ENCODE measurements at places on chromosomes 6 and 20. TPM values are rescaled to one million over a fixed set of nuclear protein-coding genes. Genes with fewer than 3 reads are reported as not detected.

The HLA-DRB5 gene
- total RNA-seq: not detected

The VSX1 gene
- total RNA-seq: not detected

The RIMS4 gene
- total RNA-seq: not detected

The OR2H2 gene
- total RNA-seq: not detected

The KCTD20 gene
- total RNA-seq: 68.0 TPM

The RIMS1 gene
- 2.1 TPM for total RNA-seq

The DST gene
- total RNA-seq: 348 TPM

The GABRR1 gene
- total RNA-seq: not detected

The FUT9 gene
- not detected for total RNA-seq

The LINC00237 gene
- total RNA-seq: not detected

The BPIFB1 gene
- total RNA-seq: not detected

The SOX12 gene
- 23.1 TPM for total RNA-seq

The AKIRIN2 gene
- 51.4 TPM for total RNA-seq

The PRDM13 gene
- not detected for total RNA-seq

The CCR6 gene
- total RNA-seq: not detected

DNA sequence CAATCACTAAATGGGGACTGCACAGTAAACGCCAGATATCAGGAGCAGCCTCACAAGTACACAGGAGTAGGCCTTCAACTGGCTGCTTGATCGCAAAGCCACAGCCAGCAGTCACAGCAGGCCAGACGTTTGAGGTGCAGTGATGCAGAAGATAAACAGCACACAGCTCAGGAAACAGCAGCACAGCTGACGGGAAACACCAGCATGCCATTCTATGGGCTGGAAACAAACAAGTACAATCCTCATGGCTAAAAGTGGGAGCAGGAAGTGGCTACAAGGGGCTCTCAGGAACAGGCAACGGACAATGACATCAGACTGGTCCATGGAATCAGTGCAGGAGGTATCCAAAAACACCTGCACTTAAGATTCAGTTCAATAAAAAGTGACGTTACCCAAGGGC lies 111.0 kb downstream of the DTNBP1 start:
- DNase-seq: no peak

- DNase-seq: no peak
Measured at GRCh38 chr20:848193-848592, 14.7 kb downstream of the FAM110A start.

DNA sequence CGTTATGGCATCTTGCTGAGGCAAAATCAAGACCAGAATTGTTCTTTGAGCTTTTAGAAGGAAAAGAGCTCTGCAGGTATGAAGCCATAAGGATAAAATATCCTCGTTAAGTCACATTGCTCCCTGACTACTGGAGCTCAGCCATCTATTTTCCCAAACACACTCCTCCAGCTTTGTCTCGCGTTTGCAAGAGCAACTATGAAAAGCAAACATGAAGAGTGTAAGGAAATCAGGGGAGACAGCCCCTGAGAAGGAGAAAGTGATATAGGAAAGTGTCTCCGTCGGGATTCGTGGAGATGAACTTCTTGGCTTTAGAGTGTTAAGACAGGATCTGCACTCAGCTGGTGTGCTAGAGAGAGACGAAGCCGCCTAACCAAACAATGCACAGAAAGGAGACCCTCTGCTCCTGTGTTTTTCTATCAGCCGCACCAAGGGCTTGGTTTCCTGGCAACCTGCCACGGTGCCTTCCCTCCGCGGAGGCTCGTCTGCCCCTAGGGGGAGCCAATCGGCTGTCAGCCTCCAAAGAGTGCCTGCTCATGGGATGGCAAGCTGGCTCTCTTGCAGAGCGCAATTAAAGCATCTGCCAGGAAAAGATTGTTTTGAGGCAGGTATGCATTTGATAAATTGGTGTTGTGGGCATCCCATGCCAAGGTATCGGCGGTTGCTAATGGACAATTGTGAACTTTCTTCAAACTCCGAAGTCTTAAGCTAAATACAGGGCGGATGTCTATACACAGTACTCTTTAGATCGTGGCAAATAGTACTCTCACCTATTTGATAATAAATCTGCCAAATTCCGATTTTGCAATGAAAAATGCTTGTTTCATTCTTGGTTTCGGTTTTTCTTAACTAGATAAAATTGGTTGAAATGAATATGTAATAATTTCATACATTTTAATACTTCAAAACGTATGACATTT lies 603.2 kb downstream of the RNF144B start:
- DNase-seq: peak; percentile 1

DNA sequence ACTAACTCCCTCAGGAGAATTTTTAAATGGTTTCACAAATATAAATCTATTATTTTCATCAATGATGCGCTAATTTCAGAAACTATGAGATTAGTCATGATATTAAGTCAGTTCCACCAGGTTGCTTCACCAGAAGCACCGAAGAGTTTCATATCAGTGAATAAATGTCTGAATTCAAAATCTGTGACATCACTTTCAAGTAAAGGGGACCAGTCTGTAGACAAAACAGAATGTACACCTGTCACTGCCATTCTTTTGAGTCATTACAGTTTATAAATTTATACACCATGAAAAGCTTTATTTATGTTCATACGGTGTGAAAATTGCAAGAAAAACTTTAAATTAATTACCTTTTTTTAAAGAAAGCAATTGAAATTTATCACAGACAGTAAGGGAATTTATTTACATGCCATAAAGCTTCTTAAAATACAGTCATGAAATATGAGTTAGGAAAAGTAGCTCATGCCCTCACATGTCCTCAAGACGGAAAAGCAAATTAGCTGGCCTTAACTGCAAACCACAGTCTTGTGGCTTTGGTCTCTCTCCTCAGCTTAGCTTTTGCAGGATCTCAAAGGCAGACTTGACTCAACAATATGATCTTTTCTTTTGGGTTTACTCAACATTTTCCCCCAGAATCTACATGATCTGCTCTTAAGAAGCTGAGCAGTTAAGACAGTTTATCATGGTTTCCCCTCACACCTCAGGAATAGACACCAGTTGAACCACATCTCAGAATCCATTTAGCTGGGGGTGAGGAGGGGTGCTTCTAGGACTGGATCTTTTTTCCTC lies 177.7 kb upstream of the MCHR2 start:
- peak; percentile 45 for DNase-seq

- DNase-seq: no peak
Measured at GRCh38 chr20:57482148-57482547, 42.8 kb downstream of the CTCFL start.

DNA sequence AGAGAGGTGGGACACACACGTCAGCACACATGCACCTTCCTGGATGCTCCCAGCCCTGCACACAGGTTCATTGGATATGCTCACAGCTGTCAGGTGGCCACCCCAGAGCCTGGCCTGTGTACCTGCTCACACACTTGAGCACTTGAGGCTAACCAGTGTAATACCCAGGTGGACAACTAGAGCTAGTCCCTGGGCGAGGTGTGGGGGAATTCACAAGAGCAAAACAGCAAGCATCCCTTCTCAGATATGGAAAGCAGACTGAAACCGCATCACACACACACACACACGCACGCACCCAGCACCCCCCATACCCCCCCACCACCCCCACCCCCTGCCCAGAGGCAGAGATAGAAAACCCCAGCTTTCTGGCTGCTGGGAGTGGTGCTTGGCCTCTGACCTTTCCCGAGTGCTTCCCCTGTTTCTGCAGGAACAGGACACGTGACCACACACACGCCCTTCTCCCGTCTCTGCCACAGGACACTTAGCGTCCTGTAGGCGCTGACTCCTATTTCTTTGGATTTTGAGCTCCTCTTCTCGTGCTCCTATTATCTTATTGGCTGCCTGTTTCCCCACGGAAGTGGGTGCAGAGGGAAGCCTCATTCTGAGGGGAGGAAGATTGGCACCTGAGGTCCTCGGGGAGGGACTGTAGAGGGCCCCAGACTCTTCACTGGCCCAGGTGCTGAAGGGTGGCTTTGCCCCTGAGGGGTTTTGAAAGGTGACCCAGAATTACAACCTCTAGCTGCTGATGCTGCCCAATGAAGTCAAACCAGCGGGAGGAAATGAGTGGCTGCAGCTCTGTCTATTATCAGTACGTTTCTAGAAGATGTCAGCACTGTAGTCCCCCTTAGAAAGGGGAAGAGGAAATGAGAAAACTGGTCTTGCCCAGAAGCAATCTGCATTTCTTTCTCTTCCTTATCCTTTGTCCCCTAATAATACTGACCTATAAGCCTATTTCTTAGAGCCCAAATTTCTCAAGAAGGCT lies 65.8 kb downstream of the SYTL3 start:
- DNase-seq: no peak

GRCh38 chr6:38730140-38730862 lies 15.2 kb downstream of the DNAH8 start:
- no peak for DNase-seq

GRCh38 chr20:59385480-59385879 lies 85.1 kb downstream of the EDN3 start:
- DNase-seq: no peak

DNA sequence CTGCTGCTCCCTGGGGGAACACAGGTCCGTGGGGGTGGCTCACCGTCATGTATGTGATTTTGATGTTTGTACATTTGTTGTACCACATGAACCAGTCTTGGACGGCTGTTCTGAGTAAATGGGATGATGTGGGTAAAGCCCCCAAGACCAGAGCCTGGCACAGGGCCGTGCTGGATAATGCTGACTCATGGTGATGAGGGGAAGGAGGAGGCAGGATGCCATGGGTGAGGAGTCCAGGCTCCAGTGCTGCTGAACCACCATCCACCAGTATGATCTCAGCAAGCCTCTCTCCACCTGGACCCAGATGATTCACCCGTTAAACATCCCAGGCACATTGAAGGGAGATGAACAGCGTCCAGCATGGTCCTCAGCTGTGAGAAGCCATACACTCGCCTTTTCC lies 9.6 kb upstream of the APCDD1L start:
- peak; percentile 53 for DNase-seq

DNA sequence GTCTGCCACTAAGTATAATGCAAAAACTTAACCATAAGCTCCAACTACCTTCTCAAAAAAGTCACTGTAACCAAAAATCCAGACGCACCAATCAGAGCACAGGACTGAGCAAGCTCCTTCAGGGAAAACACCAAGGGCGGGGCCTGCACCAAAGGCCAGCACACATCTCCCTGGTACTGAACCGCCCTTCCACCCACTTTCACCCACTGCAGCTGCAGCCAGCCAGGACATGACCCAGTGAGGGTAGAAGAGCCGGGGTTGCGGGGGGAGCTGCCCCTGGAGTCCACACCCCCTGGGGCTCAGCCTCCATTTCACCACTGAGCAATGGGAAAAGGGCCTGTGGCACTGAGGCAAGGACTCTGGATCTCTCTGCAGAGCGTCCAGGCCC lies 54.3 kb downstream of the TAF4 start:
- DNase-seq: no peak

DNA sequence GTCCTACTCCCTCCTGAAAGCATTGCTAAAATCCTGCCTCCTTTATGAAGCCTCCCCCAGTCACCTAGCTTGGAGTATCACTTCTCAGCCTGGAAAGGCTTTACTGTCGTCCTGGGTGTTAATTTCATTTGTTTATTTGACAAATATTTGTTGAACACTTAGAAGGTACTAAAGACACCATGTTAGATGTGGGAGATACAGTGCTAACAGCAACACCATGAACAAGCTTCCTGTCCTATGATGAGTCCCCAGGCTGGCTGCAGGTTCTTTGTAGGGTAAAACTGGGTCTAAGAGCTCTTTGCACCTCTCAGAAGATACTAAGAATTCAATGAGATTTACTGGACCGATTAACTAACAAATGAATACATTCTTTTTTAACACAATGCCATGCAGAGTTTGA lies 109.2 kb upstream of the TMEM170B start:
- DNase-seq: no peak

- DNase-seq: no peak
Measured at GRCh38 chr6:84766799-84767525, 2.6 kb upstream of the TBX18 start.

- no peak for DNase-seq
Measured at GRCh38 chr20:14067603-14068002, 72.3 kb downstream of the MACROD2 start.

DNA sequence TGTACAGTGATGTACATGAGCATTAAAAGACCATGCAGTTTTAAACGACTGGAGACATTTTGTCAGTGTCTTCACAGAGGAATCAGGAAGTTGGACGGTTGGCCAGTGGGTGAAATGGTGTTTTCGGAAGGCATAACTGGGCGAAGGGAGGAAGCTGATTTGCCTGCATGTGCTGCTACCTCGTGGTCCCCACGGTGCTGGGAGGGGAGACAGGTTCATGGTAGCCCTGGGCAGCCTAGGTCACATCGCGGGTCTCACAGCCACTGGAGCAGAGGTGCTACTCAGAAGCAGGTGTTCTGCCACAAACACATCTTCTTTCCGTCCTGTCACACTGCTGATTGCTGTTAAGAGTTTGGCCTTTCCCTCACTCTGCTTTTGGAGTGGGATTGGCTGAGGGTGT lies 35.2 kb downstream of the HIVEP1 start:
- DNase-seq: no peak

DNA sequence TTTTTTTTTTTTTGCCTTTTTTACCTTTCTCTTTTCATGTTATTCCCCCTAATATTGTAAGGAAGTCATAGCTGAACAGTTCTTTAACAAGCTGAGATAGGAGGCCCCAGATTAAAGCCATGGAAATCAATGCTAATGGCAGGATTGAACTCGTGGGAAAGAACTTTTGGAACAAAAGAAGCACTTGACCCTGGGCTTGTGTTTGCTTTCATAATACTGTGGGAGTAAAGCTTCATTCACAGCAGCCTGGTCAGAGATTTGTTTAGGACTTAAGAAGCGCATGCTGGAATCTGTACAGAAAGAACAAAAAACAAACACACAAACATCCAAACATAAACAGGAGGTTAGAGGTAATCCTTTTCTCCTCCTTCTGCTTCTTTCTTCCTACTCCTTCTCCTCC lies 5.1 kb downstream of the HEY2 start:
- DNase-seq: no peak

DNA sequence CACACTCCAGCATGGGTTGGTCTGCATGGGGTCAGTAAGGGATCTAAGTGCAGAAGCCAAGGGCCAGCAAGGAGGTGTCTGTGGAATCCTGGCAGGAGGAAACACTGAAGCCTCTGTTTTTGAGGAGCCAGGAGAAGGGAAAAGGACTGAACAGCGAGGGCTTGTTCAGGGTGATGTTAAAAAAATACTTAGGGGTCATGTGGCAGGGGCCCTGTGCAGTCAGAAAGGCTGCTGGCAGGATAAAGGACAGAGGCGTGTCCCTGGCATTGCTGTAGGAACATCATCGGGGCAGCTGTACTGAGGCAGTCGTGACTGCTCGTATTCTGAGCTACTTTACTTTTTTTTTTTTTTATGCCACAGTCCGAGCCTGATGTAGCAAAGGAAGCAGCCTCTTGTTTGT lies 127.1 kb upstream of the ZFP64 start:
- DNase-seq: no peak

DNA sequence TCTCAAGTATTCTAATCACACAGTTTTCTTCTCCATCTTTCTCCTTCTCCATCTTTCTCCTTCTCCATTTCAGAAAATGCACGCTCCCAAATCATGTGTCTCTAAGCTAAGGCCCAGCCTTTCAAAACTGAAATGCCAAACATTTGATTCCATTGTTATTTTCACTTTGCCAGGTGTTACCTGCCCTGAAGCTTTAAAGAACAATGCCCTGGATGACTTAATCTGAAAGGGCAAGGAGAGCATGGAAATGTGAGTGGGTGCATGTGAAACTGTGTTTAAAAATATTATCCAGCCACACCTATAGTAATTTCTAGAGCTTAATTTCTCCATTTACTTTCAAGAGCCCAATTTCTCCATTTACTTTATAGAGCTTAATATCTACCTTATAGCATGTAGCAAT lies 42.4 kb upstream of the GCLC start:
- DNase-seq: no peak

GRCh38 chr6:16334671-16335070 lies 96.3 kb downstream of the GMPR start:
- peak; percentile 89 for DNase-seq

GRCh38 chr6:150408842-150409241 lies 40.0 kb downstream of the IYD start:
- no peak for DNase-seq

GRCh38 chr6:73586416-73586974 lies 65.7 kb upstream of the EEF1A1 start:
- DNase-seq: peak; percentile 14

Measured in HFFc6 (cell line).